ENCODE measurements at places on chromosomes 13 and 19. TPM values are rescaled to one million over a fixed set of nuclear protein-coding genes. Genes with fewer than 3 reads are reported as not detected.

PODNL1 gene
- 0.53 TPM for total RNA-seq

CEACAM16 gene
- total RNA-seq = not detected

LYPD3 gene
- not detected for total RNA-seq

SIN3B gene
- total RNA-seq = 64.3 TPM

OR7C1 gene
- total RNA-seq = not detected

PBX4 gene
- total RNA-seq = not detected

COX6B2 gene
- total RNA-seq = not detected

NUFIP1 gene
- 5.7 TPM for total RNA-seq

DOCK9 gene
- total RNA-seq = 511 TPM

LAIR1 gene
- total RNA-seq = not detected

JOSD2 gene
- total RNA-seq = 11.0 TPM

IRGC gene
- not detected for total RNA-seq

TMEM255B gene
- 29.9 TPM for total RNA-seq

ACP7 gene
- 0.27 TPM for total RNA-seq

ZNF8 gene
- 8.0 TPM for total RNA-seq

USHBP1 gene
- 15.1 TPM for total RNA-seq

LILRA1 gene
- total RNA-seq = not detected

ADAMTSL5 gene
- 0.53 TPM for total RNA-seq

SHISA2 gene
- total RNA-seq = 5.5 TPM

OPA3 gene
- total RNA-seq = 14.6 TPM

TSHZ3 gene
- total RNA-seq = 4.1 TPM

ZNF471 gene
- total RNA-seq = 2.1 TPM

ZNF790 gene
- total RNA-seq = 7.4 TPM

DIRAS1 gene
- total RNA-seq = 0.14 TPM

PAN3 gene
- total RNA-seq = 42.4 TPM
